ENCODE measurements at places on chromosomes 7 and 10.

GRCh38 chr10:102444851-102445250 is 6.5 kb downstream of the C10orf95 start:
- DNase-seq = no peak

DNA sequence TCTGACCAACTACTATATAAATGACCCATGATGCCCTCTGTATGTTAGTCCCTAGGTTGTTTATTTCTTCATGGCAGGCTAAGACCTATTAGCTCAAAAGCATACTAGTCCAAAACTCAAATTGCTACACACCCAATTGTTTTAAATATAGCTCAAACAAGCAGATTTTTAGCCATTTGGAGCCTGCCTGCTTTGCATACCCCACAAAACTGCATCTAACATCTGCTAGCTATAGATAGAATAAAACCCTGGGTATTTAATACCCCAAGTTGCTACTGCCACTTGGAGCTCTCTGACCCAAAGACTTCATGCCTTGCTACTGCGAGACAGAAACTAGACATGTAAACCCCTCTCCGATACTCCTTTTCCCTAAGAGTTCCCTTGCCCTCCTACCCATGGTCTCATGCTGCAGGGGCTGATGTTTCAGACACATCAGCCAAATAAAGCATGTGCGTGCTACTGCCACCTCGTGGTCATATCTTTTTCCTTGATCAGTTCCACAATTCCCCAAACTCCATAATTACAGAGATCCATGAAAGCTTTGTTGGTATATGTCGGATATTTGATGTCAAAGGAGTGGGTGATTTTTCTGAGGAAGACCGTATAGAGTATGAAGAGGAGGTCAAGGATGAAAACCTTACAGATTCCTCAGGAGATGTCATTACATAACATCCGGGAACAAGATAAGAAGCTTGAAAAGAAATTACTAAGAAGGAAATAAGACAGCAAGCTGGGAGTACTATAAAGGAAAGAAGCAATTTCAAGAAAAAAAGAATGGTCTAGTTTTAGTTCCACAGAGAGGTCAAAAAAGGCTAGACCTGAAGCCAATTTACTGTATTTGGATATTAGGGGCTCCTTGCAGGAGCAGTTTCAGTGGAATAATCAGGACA is 386.6 kb downstream of the SH2D4B start:
- DNase-seq = no peak

GRCh38 chr7:81623251-81623855 is 146.5 kb downstream of the HGF start:
- no peak for DNase-seq

DNA sequence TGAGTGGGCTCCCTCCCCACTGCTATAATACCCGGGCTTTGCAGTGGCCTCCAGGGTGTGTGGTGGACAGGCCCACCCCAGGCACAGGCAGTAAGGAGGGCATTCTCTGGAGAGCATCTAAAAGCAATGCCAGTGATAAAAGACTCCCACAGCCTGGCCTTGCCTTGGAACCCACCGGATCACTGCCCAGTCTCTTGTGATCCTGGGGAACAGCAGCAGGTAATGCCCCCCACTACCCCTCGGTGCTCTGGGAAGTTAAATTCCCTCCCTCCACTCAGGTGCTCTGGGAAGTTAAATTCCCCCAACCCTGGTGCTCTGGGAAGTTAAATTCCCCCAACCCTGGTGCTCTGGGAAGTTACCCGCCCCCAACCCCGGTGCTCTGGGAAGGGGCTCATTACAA is 565.2 kb downstream of the TCERG1L start:
- no peak for DNase-seq

GRCh38 chr10:132095403-132096113 is 29.8 kb downstream of the JAKMIP3 start:
- DNase-seq = no peak

GRCh38 chr10:75434291-75434690 is 2.9 kb downstream of the LRMDA start:
- DNase-seq = no peak

GRCh38 chr10:122754491-122755235 is 55.0 kb upstream of the C10orf120 start:
- no peak for DNase-seq

DNA sequence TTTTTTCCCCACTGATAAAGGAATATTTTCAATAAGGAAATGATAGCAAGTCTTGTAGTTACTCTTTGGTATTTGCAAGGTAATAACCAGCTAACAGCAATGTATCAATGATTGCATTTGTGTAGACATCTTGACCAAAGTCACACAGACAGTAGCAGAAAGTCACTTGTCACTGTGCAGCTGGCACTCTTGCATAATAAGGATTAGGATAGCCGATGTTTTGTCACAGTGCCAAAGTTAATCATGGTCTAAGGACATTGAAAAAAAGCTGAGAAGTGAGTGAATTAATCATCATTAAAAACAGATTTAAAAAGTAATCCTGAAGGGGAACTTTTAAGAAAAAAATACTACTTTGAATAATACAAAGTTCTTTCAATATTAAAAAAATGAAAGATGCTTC is 834.3 kb upstream of the C7orf33 start:
- DNase-seq = no peak

- no peak for DNase-seq
Observed at GRCh38 chr7:137990251-137990941, 11.5 kb downstream of the CREB3L2 start.

DNA sequence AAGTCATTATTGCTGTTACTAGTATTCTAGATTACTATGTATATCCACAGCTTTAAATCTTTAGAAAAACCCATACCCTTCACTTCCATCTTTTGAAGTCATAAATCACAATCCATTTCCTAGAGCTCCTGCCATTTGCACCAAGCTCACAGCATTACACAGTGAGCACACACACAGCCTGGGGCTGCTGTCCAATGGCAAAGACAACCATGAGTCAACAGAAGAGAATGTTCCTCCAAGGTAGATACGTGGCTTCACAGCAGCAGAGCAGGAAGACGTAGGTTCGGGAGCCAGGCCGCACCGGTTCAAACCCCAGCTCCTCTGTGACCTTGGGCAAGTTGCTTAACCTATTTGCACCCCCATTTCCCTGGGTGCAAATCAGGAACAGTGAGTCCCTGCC is 234.6 kb downstream of the DIP2C start:
- DNase-seq = no peak

DNA sequence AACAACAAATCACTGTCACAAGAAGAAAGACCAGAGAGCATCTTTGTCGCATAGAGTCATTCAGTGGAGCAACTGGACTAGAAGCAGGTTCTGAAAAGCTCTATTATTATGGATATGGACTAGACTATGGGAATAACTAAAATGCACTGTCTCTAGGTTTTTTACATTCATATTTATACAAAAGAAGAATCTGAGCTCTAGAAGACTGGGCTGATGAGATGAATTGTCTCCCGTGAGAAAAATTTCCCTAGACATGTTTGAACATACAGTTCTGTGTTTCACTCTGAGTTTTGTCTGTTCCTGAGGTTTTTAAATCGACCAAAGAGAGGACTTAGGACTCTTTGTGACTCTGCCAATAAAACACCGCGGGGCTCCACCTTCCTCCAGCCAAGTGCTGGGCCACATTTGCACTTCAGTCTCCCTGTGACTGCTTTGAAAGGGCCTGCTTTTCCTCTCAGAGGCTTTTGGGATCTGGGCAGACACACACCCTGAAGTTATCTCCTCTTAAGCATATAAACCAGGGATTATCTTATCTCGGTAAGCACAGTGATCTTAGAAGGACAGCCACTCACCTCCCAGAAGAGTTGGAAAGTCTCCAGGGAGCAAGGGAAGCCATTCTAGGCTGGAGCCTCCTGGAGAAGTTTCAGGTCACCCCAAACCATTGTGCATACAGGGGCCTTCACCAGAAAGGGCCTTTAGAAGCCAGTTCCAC is 101.0 kb upstream of the JCAD start:
- no peak for DNase-seq

- DNase-seq = no peak
Observed at GRCh38 chr10:91350651-91351081, 59.5 kb upstream of the HECTD2 start.

GRCh38 chr7:982511-983003 is 424 bp upstream of the CYP2W1 start:
- no peak for DNase-seq

DNA sequence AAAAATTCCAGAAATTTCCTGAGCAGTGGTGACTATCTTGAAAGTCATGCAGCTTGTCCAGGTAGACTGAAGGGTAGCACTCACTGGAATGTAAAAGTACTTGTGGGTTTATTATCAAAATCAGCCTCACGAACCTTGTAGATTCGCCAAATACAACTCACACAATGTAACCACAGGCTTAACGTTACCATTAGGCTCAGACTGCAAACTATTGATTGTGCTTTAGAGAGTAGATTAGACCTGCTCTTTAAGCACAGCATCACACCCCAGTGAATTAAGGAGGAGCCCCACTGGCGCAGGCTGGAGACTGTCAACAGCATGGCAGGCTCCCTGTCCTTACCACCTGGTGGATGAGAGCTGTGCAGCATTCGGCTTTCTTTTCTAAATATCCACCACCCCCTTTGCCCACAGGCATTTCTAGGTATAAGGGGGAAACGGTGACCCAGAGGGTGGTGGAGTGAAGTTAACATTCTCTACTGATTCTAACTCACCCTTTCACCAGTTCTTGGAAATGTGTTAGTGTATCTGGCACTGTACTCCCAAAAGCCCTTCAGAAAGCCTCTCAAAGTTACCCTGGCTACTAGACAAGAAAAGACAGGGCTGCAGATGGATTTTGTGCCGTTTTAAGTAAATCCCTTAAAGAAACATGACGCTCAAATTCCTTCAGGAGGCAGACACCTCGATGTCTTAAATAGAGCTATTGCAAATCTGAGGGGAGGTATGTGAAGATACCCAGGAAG is 56.6 kb downstream of the GSDME start:
- DNase-seq = no peak

- DNase-seq = no peak
Observed at GRCh38 chr10:85642421-85643170, 724.0 kb downstream of the GRID1 start.

DNA sequence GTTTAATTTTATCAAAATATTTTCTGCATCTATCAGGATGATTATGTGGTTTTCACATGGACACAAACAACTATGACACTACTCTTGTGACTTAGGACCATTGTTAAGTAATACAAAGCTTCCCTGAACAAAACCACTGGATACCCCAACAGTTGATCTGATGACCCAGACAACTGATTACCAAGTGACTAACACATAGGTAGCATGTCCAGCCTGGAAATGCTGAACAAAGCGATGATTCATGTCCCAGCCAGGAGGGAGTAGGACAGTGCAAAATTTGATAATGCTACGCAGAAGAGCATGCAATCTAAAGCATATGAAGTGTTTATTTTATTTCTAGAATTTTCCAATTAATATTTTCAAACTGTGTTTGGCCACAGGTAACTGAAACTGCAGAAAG is 8.9 kb upstream of the PNLIP start:
- no peak for DNase-seq

GRCh38 chr10:119919826-119920225 is 27.3 kb downstream of the SEC23IP start:
- DNase-seq = no peak

DNA sequence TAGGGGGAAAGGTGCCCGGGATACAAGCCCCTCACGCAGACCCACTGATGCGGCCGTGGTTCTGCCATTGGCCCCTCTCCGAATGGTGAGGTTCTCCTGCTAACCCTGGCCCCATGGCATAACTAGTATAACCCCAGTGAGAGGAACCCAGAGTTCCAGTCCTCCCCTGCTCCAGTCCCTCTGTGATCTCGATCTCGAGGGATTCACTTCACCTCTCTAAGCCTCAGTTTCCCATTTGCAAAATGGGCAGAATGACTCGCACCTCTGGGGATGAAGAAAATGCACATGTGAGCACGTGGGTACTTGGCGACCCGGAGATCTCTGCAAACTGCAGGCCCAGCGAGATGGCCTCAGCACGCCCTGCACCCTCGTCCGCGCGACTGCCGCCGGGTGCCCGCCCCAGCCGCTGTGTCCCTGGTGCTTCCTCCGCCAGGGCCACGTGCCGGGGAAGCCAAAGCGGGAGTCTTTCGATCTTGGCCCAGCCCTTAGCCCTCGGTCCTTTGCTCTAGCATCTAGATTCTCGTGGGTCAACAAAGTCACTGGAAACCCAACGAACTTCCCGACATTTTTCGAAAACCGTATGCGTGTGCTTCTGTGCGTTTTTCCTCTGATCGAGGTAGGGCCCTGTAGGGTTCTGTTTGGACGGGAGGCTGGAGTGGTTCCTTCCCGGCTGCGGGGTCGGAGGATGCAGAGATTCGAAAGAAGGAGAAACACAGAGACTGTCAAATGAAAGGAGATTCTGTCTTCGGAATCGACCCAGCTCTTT is 169.8 kb downstream of the UBE2H start:
- no peak for DNase-seq

- no peak for DNase-seq
Observed at GRCh38 chr10:120734483-120735078, 116.6 kb upstream of the WDR11 start.

- DNase-seq = no peak
Observed at GRCh38 chr10:122884166-122884565, 4.8 kb upstream of the FAM24B start.

DNA sequence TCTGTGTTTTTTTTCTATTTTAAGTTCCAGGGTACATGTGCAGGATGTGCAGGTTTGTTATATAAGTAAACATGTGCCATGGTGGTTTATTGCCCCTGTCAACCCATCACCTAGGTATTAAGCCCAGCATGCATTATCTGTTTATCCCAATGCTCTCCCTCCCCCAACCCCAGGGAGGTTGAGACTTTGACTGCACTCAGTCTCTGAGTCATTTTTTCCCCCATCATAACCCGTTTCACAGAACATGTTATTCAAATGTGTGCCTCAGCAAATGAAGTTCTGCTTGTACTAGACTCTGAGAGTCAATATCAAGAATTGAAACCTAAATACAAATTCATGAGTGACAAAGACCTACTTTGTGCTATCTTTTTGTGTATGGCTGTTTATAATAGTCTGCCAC is 70.0 kb upstream of the CYP26C1 start:
- no peak for DNase-seq

DNA sequence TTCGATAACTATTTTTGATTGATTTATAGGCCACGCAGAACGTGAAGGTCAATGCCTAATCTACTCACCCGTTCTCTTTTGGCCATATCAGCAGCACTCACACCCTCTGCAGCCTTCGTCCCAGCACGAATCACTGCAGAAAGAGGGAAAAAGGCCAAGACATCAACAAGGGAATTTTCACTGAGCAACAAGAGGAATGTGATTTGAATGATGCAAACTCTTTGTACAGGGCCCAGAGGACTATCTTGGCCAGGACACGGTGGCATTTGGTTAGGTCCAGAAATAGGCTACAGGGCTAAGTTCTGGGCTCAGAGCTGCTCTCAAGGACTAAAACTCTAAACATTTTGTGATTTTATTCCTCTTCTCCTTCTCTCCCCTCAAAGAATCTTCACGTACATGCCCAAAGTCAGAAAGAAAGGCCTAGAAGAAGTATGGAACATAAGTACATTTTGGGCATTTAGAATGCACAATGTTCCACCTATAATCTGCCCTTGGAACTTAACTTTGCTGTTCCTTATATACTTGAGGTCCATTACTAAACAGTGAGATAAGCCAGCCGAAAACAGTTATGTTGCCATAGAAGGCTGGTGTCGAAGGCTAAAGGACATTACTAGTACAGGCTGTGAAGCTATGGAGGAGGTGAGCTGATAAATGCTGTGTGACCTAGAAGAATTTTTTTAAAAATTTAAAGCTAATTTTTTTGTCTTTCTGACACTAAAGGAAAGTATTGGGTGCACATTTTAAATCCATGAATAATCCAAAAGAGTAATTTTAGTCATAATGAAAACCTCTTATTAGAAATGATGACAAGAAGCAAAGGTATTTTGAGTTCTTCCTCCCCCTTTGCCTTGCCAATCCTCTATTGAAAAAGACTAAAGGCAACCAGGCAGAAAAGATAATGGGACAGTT is 20.0 kb downstream of the RBM28 start:
- no peak for DNase-seq
